IMR-90 (cell line): ENCODE measurements at places on chromosomes 13 and 19. TPM values are rescaled to one million over a fixed set of nuclear protein-coding genes. Genes with fewer than 3 reads are reported as not detected.

- DNase-seq, result no peak
- H3K27me3 ChIP-seq, result no peaks in the 10 kb centered on the region
- H3K36me3 ChIP-seq, result peaks cover 73% of the 10 kb centered on the region
- no peak overlapping the region for H3K27ac ChIP-seq
Measured at GRCh38 chr19:1429750-1430149, 8.4 kb upstream of the RPS15 start.

- peaks cover 16% of the 10 kb centered on the region for H3K4me1 ChIP-seq
- DNase-seq, result peak; percentile 64
- H3K27me3 ChIP-seq, result no peaks in the 10 kb centered on the region
Measured at GRCh38 chr19:6220385-6221191, 59.2 kb downstream of the MLLT1 start.

DNA sequence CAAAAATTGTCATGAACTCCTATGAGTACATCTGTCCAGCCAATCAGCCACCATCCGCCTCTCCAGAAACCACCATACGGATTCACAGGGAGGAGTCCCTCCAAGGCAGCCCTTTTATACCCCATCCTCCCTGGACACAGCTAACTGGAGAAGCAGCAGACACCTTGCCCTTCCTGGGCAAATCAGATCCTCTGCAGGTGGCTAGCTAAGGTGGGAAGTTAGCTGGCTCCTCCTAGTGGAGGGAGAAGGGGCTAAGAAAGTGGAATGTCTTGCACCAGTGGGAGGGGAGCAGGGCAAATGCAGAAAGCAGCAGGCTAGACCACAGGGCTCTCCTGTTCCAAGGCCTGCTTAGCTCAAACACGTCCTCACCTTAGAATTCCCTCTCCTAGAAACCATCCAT lies 46.2 kb upstream of the UQCRFS1 start:
- DNase-seq, result no peak
- no peaks in the 10 kb centered on the region for H3K36me3 ChIP-seq
- no peak overlapping the region for H3K4me3 ChIP-seq
- H3K27me3 ChIP-seq, result no peaks in the 10 kb centered on the region
- no peak overlapping the region for H3K27ac ChIP-seq
- no peaks in the 10 kb centered on the region for H3K4me1 ChIP-seq

The PRTN3 gene
- not detected in 2 replicates for polyA plus RNA-seq

- H3K4me1 ChIP-seq, result peaks cover 9% of the 10 kb centered on the region
- H3K36me3 ChIP-seq, result no peaks in the 10 kb centered on the region
- peak; percentile 51 for DNase-seq
- H3K27ac ChIP-seq, result peak within 1 kb of the TSS; percentile 96
- H3K27me3 ChIP-seq, result no peaks in the 10 kb centered on the region
Measured at GRCh38 chr19:40190891-40191835, at the start of gene MAP3K10. TSS of gene MAP3K10 (plus strand) at chr19:40191426. CDS start at chr19:40192032, 606 bp downstream.
